Iris pigment epithelial cell (primary cell): ENCODE measurements at places on chromosomes 5 and 9.
A peak's percentile ranks its signal among the peaks of the same experiment; 100 is the strongest.

GRCh38 chr5:150153957-150154617, 1.6 kb downstream of the PDGFRB start:
- DNase-seq: peak; percentile 86

DNA sequence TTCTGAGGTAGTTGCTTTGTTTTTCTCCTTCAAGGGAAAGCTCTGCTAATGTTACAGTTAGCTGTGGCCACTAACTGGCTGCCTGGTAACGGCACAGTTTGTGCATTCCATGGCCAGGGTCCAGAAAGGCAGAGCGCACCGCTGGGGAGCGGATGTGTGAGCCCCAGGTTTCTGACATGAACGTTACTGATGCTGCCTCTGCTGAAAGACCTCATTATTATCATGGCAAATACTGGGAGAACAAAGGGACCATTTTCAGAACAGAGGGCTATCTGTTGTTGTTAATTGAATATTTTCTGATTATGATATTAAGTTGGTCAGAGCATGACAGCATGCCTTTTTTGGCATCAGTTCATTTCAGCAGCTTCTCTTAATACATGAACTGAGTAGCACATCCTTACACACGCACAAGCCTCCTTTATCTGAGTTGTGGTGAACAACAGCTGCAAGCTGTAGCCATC, 134.1 kb downstream of the NUDT12 start:
- DNase-seq: peak; percentile 87

- DNase-seq: no peak
These were observed 244.9 kb upstream of the IRX1 start for GRCh38 chr5:3350781-3351180.

DNA sequence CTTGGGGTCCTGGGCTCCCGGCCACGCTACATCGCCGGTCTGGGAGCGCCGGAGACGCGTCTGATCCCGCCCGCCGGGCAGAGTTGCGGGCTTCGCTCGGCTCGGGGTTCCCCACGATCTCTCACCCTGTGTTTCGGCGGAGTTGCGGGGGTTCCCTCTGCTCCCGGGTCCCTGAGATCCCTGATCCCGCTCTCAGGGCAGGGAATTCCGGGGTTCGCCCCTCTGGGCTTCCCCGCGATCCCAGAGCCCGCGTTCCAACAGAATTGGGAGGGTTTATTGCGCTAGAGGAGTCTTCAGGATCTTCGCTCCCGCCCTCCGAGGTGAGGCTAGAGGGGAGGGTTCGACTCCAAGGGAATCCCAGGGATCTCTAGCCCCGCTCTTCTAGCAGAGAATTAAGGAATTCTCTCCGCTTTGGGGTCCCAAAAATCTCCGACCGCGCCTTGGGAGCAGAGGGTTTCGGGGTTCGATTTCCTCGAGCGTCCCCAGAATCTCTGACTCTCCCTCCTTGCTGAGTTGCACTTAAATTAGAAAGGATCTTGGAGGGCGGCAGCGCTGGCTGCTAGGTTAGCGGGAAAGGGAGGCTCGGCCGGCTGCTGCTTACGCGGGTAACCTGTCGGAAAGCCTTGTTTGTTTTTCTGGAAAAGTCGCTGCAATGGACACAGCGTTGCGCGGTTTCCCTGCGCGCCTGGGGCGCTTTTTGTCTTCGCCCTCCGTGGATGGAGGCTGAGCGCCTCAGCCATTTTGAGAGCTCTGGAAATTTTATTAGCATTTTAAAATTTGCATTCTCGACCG, 1.3 kb downstream of the DMRT1 start:
- DNase-seq: no peak

GRCh38 chr5:95995962-95996489, 34.4 kb upstream of the ELL2 start:
- DNase-seq: no peak

- DNase-seq: no peak
These were observed 384 bp downstream of the COL5A1 start for GRCh38 chr9:134641990-134642384.

DNA sequence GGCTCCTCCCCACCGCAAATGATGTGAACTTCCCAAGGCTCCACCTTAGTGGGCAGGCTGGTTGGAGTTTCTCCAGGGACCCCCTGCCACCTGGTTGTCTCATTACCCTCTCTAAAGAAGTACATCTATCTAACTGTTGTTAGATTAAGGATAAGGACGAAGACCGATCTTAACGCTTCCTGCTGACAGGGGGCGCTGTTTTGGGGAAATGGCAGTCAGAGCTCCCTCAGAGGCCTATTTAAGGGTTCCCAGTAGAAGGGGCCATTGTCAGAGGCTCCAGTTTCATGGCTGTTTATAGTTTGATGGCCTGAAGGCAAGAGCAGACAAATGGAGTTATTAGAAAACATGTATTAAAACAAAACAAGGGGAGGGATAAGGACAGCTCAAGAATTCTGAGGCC, 100.1 kb downstream of the SPEF2 start:
- no peak for DNase-seq

GRCh38 chr9:362561-363273, 148.1 kb downstream of the DOCK8 start:
- no peak for DNase-seq

DNA sequence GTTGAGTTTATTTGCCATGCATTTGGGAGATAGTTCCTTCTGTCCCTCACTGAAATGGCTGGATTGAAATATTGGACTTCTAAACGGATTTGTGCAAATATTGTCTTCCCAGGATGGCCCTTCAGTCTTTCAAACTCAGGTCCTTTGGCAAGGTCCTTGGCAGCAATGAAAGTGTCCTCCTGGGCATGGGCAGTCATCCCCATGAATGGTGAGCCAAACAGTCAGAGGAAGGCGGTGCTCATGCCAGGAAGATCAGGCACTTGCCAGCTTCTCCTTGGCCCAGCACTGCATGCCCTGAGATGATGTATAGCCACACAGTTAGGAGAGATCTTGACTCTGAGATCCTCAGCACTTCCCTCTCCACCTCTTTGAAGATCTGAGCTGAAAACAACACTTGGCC, 221.4 kb upstream of the KLF4 start:
- DNase-seq: no peak

DNA sequence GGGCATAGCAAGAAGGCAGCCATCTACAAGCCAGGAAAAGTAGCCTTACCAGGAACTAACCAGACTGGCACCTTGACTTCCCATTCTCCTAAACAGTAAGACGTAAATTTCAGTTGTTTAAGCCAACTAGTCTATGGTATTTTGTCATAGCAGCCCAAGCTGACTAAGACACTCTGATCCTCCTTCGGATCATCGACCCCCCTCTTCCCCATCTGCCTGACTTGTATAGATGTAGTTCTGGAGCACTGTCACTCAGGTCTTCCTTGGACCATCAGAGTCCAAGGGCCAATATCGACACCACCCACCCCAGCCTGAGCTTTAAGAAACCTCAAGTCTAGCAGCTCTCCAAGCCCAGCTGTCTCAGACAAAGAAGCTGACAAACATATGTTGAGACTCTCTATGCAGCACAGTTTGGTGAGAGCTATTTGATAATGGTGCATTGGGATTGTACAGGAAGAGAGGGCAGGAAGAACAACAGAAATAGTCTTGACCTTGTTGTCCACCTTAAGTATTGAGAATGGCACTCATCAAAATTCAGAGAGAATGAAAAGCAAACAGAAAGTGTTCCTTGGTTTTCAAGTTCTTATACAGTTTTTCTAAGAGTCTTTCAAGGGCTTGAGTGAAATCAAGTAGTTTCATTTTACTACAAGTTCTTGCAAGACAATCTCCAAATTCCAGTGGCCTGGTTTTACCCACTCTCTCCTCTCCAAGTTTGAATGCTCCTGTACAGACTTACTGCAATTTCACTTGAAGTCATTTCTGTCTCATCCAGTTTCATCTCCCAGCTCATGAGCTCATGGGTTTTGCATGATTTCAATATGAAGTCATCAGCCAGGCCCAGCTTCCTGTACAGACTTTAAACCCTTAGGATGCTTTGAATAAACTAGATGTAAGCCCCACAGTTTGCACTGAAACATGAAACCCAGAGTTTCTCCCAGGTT, 122.3 kb upstream of the RAI14 start:
- peak; percentile 98 for DNase-seq

- peak; percentile 81 for DNase-seq
These were observed 17.2 kb downstream of the FBXW11 start for GRCh38 chr5:171989276-171989675.

DNA sequence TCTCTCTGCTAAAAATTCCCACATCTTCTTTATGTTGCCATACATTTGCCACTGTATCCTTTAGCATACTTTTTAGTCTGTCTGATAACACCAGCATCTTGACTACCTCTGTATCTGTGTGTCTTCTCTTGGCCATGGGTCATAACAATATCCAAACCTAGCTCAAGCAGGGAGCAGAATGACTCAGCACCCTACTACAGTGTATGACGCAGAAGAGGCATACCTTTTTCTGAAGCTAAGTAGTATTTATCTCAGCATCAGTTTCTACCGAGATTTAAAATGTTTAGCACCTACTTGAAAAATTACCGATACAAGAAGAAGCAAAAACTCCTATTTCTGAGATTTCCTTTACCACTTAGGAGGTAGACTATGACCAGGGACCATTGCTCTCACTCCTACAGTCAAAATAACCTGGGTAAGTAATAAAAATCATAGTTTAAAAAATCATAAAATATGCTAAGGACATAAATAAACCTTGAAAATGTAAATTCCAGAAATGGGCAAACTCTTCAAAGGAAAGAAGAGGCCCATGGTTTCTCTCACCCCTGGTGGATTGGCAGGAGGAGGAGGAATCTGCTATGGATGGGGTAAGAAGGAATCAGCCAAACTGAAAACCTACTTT, 286.5 kb downstream of the MAST4 start:
- DNase-seq: peak; percentile 91

DNA sequence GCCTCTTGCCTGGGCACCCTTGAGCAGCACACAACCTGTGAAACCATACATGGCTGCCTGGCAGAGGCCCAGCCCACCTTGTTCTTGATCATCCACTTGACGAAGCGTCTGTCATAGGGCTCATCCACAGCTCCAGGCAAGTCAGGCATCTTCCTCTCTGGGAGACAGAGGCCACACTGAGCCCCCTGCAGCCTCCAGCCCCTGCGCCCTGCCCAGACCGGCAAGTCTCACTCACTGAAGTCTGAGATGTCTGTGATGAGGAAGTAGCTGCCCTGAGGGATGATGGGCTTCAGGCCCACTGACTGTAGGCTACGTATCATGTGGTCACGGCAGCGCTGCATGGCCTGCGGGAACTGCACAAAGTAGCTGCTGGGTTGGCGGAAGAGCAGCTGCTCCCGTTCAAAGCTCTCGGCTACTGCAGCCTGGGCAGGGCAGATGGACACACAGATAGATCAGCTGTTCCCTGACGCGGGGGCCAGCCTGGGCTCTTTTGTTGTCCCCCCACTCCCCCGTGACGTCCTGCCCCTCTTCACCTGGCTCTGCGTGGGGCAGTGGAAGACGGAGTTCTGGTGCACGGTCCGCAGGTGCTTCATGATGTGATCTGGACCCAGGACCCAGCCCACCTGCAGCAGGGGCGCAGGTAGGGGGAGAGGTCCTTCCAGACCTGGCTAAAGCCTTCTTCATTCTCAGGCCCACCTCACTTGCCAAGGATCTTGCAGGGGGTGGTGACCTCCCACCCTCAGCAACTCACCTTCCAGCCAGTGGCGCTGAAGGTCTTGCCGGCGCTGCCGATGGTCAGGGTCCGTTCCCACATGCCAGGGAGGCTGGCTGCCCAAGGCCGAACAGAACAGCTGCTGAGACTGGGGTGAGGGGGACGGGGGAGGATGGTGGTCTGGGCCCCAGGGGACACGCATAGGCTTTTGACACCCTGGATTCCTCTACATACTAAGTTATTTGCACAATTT, 5.9 kb upstream of the SPOUT1 start:
- no peak for DNase-seq

DNA sequence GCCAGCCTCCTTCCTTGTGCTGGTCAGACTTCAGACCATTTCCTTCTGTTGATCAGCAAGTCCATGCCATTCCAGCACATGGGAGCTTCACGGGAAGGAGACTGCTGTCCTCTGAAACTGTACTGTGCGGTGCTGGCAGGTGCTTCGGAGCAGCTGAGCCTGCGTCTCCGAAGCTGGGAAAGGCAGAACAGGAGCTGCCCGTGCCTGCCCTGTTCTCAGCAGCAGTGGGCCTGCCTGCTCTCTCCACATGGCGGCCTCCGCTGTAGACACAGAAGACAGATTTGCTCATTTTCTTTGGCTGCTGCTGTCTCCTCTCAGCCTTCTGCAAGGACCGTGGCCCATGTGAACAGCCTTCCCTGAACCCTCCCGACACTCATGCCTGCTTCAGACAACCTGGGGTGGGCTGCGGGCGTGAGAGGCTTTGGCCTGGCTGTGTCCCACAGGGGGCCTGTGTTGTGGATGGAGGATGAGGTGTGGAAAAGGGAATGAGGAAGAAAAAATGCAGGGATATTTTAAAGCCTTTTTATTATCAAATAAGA, 43.1 kb downstream of the HABP4 start:
- DNase-seq: no peak

DNA sequence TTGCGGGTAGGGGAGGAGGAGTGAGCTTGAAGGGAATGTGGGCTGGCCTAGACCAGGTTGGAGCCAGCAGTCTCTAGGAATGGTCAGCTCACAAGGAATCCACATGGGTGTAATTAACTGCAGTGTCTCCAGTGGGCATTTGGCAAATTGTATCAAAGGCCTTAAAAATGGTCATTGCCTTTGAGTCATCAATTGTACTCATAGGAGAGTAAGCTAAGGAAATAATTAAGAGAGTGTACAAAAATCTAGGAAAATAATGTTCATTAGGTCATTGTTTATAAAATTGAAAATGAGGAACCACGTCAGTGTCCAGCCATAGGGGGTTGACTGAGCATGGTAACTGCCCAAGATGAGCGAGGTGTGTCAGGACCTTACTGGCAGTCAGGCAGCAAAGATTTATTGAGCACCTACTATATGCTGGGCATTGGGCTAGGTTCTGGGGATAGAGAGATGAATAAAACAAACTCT, 29.8 kb upstream of the RPL26L1 start:
- peak; percentile 85 for DNase-seq

GRCh38 chr5:32299059-32299677, 13.6 kb downstream of the MTMR12 start:
- DNase-seq: no peak

DNA sequence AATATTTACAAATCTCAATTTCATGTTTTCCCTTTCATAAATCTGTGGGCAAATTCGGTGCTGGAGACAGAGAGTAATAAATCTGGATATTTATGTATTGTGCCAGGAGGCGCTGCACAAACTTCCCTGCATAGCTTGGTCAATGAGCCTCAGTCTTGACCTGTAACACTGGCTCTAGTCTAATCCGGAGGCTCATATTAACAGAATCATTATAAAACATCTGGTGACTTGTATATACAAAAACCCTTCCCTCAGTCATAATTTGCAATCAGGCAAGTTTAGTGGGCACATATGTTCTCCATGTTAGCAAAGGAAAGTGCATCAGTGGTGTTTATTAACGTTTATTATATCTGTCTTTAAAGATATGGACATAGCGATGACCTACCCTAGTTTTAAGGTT, 104.0 kb upstream of the BNC2 start:
- no peak for DNase-seq

DNA sequence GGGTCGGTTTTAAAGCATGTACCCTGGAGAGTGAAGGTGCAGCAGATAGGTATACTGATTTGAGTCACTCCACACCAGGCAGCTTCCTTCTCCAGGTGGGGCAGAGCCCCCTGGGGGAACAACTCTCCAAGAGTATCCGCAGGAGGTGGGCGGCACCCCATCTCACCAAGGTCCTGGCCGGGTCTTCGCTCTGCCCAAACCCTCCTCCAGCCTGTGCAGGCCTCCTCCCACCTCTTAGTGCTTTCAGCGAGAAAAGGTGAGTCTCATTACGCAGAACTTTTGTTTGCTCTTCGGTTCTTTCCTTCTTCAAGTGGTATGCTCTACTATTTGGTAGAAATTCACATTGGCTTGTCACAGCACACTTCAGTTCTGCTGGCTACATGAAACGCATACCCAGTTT, 13.7 kb downstream of the SPACA9 start:
- no peak for DNase-seq
